Vagina (tissue), 2 donors: ENCODE measurements at places on chromosomes 16 and 17.

DNA sequence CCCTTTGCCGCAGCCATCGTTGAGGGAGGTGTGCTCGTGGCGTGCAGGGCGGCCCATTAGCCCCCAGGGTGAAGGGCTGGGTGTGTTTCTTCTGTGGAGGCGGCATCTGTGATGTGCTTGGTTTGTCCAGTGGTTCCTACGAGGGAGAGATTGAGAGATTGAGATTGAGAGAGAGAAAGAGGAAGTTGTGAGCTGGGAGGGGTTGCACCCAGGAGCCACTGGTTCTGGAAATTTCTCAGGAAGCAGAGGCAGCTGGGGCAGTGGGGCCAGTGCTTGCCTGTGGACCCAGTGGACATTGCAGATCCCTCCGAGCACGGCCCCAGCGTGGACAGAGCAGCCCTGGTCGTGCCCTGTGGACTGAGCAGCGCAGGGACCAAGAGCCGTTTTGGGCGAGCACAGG, 72.0 kb upstream of the ZNF750 start:
- DNase-seq = no peak

DNA sequence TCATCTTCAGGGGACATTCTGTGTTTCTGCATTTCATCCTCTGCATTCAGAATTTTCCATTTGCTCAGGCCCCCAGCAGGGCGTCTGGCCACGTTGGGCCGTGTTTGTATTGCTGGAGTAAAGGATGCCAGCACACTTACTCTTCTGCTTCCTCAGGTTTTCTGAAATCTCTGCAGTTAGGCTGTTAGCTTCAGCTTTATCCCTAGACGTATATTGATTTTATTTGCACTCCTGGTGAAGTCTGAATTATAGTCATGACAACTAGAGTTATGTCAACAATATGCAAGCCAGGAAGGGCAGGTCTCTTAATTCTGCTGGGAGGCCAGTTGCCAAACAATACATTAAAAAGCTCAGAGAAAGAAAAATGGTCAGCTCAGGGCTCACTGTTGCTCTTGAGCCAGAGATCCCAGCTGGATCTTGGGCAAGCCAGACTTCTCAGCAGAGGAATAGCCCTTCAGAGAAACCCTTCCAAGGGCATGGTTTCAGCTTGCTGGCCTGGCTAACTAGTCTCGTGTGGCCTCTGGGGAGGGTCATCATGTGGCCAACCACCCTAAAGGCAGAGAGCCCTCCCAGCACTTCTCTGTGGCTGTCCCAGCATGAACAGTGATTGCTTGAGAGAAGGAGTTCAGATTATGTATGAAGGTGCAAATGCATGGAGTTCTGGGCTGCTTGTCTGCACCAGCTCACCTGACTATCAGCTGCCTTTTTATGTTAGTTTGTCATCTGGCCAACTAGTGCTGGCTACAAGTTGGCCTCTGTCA, 110.2 kb upstream of the CACNG5 start:
- no peak for DNase-seq

DNA sequence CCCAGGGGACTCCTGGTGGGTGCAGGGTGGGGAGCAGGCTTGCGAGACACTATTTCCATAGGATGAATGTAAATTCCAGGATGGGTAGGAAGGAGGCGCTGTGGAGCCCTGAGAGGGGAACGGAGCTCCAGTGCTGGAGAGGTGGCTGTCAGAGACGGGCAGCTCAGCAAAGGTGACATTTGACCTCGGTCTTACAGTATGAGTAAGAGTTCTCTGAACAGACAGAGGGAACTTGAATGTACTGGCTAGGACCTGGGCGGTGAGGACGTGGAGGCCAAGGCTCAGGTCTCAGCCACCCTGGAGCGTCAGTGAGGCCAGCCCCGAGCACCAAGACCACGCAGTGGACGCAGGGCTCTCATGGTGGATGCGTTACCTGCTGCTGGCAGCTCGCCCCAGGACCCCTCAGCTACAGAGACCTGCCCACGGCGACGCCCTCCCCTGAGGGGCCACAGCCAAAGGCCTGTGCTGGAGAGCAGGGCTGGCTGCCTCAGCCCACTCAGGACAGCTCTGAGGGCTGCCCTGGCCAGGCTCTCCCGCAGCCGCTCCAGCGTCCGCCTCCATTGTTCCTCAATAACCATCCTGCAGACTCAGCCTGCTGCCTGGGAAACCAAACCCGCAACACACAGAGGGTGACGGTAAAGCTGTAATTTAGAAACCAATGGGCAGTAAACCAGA, 65.9 kb upstream of the TNRC6C start:
- no peak for DNase-seq

- no peak for DNase-seq
Measured at GRCh38 chr17:83122834-83123233, 43.4 kb downstream of the METRNL start.

DNA sequence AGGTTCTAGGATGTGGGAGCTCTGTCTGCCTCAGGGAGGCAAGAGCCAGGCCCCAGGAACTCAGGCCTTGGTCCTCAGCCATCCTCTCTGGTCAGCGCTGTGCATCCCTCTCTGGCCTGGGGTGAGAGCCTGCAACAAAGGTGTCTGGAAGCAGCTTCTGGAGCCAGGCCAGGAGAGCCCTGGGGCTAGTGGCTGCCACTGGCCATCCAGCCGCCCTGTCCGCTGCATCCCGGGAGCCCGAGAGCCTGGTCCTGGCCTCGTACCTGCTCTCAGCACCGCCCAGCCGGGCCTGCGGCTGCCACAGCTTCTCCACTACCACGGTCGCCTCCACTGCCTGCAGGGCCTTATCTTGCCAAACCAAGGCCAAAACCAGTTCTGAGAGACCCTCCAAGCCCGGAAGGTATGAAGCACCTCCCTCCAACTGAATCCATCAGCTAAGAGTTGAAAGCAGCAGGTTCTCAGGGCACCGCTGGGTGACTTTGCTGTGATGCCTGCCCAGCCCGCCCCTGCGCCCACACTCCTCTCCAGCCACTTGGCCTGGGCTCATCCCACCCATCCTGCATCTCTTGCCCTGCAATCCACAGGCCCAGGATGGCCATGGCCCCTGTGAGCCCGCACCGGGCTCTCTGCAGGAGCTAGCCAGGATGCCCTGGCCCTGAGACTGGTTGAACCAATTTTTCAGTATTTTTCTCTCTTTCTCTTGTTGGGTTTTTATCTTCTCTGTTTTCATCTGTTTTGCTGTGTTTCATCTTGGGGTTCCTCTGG, 85.7 kb downstream of the AMFR start:
- no peak for DNase-seq

DNA sequence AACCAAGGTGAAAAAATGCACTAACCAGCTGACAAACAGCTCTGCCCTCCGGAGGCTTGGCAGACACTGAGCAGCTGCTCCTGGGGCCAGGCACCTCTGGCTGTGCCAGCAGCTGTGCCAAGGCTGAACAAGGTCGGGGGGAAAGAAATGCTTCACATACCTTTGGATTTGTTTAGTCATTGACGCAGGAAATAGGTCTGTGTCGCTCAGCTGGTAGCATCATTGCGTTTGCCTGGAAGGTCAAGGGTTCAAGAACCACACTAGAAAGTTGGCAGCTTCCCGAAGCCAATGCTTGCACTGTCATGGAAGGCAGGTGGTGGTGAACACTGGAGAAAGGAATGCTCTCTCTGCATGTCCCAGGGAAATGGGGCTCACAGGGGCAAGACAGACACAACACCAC, 63.5 kb downstream of the PCTP start:
- DNase-seq = no peak

DNA sequence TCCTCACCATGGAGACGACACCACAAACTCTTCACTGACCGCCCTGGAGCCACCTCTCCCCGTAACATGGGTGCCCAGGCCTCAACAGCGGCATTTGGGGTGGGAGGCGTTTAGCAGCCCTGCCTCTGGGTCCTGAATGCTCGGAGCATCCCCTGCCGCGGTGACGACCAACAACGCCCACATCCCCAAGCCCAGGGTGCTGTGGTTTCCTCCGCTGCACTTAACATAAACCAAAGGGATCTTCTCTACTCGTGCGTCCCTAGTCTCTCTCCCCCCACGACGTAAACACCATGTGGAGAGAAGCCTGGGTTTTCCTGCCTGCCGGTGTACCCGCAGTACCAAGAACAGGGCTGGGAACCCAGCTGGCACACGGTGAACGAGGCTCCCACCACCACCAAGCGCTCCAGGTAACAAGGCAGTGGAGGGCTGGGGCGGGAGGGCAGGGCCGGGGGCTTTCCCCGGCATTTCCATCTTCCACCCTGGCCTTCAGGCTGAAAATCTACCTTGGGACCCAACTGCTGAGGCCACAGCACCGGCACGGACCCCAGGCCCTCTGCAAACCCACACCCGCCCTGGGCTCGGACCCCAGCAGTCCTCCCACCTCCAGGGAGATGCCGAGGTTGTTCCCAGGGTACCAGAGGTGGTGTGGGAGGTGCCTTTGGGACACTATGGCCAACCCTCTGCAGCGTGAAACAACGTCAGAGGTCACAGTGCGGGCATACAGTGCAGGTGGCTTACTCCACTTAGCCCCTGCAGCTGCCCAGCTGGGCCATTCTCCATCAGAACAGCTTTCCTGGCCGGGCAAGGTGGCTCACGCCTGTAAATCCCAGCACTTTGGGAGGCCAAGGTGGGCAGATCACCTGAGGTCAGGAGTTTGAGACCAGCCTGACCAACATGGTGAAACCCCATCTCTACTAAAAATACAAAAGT, 54.3 kb downstream of the TIMM22 start:
- no peak for DNase-seq

DNA sequence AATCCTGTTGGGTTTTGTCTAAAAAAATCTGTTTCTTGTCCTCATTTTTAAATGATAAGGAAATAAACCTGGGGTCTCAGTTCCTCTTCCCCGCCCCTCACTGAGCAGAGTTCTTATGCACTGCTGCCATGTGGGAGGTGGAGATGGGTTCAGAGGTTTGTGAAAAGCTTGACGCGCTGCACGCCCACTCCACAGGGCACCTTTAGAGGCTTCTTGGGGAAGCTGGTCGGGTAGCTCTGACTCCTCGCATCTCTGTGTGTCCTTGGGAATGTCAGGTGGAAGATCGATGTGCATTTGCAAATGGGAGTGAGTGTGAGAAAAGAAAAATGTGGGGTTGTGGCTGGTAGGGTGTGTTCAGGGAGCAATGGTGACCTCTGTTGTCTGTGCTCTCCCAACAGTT, 4.7 kb upstream of the ZNHIT3 start:
- no peak for DNase-seq

GRCh38 chr17:4215882-4216570, 47.8 kb downstream of the ANKFY1 start:
- DNase-seq = no peak

DNA sequence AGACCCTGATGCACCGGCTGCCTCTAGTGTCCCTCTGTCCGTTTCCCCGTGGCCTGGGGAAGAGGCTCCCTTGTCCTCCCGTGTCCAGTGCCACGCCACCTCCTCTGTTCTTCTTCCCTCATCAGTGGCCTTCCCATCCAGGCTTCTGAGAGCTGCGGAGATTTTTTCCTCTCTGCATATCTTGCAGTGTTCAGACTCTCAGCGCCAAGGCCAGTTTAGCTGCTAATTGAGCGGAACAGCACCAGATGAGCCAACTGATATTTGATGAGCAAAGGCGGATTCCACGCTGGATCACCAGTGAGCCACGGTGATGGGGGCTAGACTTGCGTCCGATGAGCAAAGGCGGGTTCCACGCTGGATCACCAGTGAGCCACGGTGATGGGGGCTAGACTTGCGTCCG, 257.6 kb downstream of the FOXL1 start:
- no peak for DNase-seq

- no peak for DNase-seq
Measured at GRCh38 chr17:45063198-45063597, 2.1 kb downstream of the NMT1 start.

DNA sequence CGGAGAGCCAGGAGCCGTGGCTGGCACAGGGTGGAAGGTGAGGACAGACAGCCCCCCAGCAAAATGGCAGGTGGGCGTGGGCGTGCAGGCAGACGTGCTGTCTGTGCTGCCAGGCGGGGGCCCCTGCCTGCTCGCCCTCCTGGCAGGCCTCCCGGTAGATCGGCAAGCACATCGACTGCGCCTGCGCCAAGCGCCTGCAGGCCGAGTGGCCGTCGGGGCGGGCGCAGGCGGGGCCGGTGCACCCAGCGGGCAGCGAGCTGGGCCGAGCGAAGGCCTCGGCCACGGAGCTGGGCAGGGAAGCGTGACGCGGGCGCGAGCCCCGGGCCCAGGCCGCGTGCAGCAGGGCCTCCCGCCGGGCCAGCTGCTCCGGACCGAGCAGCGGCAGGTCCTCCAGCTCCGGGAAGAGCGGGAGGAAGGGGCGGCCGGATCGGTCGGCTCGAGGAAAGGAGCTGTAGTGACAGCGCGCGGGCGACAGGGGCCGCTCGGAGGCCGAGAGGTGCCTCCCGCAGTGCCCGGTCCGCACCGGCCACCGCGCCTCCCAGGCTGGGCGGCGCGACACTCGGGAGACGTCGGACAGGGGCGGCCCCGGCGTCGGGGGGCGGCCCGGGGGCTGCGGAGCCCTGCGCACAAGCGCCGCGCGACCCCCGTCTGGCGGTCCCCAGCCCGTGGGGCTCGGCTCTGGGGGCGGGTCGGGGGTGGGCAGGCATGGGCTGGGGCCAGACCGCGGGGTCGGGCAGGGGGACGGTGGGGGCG, 16.9 kb downstream of the GRIN2C start:
- DNase-seq = no peak

DNA sequence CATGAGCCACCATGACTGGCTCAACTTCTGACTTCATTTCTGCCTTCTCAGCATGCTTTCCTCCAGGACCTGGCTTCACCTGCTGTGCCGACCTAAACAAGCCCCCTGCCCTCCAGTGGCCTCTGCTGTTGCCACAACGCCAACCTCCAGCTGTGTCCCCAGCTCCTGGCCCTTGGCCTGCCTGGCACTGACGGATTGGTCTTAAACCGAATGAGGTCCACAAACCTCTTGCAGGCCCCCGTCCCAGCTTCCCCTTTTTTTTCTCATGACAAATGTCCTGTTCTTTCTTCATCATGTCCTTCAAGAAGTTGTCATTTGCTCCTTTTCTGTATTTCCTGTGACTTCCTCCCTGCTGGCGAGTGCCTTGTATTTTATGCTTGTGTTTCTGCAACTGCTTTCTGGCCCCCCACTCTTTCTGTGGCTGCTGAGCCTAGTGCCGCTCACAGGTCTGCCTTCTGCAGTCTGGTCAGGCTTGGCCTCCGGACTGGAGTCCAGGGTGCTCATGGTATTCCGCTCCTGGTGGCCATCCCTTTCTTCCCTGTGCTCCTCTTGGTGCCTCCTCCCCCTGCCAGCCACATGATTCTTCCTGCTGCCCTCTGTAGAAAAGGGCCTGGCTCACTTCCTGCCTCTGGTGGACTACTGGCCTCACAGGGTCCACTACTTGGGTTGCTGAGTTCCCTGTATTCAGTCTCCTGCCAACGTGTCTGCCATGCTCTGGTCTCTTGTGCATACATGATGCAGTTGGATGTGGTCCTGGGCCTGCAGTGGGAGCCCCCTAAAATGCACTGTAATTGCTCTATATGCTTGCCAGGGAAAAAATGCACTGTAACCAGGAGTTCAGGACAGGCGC, 2.9 kb downstream of the ATP6V0C start:
- no peak for DNase-seq

DNA sequence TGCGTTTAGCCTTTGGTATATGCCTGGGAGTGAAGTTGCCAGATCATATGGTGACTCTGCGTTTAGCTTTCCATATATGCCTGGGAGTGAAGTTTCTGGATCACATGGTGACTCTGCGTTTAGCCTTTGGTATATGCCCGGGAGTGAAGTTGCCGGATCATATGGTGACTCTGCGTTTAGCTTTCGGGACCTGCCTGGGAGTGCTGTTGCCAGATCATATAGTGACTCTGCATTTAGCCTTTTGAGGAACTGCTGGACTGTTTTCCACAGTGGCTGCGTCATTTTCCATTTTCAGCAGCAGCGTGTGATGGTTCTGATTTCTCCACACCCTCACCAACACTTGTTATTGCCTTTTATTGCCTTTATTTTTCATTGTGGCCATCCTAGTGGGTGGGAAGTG, 73.0 kb downstream of the OR1D5 start:
- no peak for DNase-seq
